ENCODE measurements at places on chromosomes 5 and 9.

- DNase-seq = no peak
Observed at GRCh38 chr9:89814340-89815040, 209.7 kb downstream of the GADD45G start.

GRCh38 chr5:119862619-119863018 is 233.3 kb downstream of the FAM170A start:
- no peak for DNase-seq

DNA sequence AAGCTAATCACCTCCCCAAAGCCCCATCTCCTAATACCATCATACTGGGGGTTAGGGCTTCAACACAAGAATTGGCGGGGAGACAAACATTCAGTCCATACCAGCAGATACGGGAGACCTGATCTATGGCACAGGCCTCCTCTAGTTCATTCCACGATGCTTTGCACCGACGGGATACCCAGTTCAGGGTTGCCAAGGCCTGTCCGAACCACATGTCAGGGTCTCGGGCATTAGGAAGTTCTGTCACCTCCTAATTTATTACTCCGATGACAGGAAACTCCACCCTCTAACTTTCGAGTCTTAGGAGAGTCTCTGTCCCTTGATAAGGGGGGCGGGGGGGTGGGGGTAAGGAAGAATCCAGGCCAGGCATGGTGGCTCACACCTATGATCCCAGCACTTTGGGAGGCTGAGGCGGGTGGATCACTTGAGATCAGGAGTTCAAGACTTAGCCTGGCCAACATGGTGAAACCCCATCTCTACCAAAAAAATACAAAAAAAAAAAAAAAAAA is 23.8 kb upstream of the ANKRD33B start:
- no peak for DNase-seq

DNA sequence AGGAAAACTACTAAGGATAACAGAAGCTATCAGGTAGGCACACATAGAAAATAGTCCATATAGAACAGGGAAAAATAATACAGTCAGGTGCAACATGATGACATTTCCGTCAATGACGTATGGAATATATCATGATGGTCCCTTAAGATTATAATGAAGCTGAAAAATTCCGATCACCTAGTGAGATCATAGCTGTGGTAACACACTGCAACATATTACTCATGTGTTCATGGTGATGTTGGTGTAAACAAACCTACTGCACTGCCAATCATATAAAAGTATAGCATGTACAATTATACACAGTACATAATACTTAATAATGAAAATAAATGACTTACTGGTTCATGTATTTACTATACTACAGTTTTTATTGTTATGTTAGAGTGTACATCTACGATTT is 60.0 kb downstream of the MEGF9 start:
- DNase-seq = no peak

GRCh38 chr9:134476942-134477335 is 150.7 kb downstream of the RXRA start:
- no peak for DNase-seq

- DNase-seq = no peak
Observed at GRCh38 chr9:6870650-6871477, 113.1 kb downstream of the KDM4C start.

- DNase-seq = no peak
Observed at GRCh38 chr9:96484521-96484931, 34.6 kb downstream of the HABP4 start.

- DNase-seq = no peak
Observed at GRCh38 chr5:10418654-10419345, 22.9 kb upstream of the ROPN1L start.

GRCh38 chr9:4298255-4299004 is 1.4 kb downstream of the GLIS3 start:
- no peak for DNase-seq

DNA sequence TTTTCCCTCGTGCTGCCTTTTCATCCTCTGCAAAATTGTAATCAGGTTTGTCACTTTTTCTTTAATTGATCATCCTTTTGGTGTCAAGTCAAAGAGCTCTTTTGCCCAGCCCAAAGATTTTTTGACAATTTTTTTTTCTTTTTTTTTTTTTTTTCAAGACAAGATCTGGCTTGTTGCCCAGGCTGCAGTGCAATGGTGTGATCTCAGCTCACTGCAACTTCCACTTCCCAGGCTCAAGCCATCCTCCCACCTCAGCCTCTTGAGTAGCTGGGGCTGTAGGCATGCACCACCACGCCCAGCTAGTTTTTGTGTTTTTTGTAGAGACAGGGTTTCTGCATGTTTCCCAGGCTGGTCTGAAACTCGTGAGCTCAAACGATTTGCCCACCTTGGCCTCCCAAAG is 36.7 kb downstream of the CDK7 start:
- no peak for DNase-seq

GRCh38 chr9:87873607-87874303 is 8.9 kb upstream of the SPATA31E1 start:
- no peak for DNase-seq

Measured in NCI-H187 (cell line).